Stimulated activated CD4-positive, alpha-beta T cell treated with anti-CD3 and anti-CD28 coated beads, TNF-alpha, amount 100 ng/mL, for 1 hour (primary cell): ENCODE measurements at places on chromosomes 6 and 20.

GRCh38 chr6:71334768-71335167, 46.2 kb downstream of the OGFRL1 start:
- DNase-seq = no peak

DNA sequence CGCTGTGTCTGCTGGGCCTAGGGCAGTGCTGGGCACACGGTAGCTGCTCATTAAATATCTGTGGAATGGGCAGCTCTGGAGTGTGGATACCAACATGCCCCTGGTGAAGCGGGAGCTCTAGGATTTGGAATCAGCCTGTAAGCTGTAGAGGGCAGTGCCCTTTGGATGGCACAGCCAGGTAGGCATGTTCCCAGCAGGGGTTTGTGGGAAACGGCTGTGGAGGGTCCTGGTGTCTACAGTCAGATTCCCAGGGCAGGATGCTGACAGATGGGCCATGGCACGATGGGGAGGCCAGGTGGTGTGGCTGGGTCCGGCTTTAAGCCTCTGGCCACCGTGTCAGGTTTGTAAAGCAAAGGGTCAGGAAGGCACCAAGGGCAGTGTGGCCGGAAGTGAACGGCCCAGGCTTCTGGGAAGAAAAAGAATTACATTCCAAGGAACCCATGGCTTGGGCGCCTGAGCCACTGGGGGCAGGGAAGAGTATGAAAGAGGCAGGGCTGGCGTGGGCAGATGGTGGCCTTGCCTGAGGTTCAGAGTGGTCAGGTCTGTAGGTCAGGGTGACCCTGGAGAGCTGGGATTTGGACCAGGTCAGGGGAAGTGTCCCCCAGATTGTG, 44.8 kb downstream of the UBE2V1 start:
- no peak for DNase-seq

GRCh38 chr20:23103284-23104018, 17.3 kb upstream of the CD93 start:
- DNase-seq = no peak

- no peak for DNase-seq
Measured at GRCh38 chr6:34705241-34705640, 8.7 kb upstream of the ILRUN start.

DNA sequence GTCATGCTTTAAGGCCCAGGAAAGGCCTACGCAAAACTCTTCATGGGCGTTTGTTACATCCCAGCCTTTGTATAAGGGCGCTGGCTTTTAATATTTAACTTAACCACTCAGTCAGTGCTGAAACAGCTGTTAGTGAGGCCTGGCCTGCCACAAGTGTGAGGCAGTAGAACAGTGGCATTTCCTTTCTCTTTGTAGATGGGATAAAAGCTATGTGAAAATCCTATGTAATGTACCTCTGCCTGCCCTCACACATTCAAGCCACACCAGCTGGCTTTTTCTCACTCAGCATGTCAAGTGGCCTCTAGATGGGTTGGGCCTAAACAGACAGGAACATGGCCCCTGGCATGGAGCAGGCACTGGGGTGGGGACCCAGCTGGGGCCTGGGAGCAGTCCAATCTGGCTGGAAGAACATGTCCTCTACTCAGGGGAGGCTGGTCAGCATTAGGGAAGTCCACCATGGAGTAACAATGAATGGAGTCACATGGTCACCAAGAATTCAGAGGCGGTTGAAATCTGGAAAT, 20.7 kb downstream of the CGA start:
- DNase-seq = no peak

DNA sequence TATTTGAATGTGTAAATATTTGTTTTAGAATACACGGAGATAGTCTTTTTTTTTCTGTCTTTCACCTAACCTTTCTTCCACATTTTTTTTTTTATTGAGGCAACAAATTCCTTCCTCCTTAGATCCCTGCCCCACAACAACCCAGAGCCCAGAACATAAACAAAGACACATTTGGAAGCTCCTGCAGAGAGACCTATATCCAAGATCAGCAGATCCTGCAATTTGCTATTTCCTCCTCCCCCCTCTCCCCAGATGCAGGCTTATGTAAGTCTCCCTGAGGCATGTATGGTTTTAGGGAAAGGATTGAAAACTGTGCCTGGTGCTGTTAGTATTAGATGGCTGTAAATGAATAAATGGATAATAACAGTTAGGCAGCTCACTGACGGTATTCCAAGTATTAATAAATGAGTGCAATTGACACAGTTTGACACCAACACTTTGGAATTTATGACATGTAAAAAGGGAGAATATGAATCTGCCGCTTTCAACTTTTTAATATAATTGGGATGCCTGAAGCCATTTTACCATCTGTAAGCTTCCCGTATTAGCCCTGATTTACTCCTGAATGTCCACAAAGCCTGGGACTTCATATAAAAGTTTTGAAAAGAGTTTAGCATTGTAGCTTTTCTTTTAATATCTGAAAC, 608.3 kb upstream of the CITED2 start:
- DNase-seq = no peak

DNA sequence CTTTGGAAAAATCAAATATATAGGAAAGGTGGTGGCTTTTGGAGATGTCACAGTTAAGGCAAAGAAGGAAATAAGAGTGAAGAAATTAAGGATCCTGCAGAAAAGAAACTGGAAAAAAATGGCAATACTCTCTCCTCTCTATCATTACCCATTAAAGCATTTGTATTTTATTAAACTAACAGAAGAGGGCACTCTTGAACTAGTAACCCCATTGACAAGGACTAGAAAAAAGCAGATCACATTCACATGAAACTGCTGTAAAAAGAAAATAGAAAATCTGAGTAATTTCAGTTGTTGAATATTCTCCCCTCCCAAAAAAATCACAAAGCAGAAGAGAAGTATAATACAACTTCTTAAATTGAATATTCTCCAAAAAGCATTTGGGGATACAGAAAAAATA, 104.1 kb upstream of the SLC35B3 start:
- DNase-seq = no peak

DNA sequence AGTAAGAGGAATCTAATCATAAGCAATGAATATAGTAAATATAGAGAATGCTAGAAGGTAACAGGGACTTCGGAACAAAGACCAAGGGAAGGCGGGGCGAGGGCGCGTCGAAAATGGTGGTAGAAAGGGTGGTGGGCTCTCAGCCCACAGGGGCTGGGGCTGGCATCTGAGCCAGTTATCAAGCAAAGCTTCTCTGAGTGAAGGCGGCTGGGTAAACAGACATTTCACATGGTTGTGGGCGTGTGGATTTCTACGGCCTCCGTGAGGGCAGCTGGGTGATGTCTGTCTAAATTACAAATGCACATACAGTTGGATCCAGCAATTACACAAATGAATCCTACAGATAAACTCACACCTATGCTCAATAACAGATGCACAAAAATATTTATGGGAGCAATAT, 56.6 kb downstream of the TOX2 start:
- DNase-seq = no peak

- DNase-seq = no peak
Measured at GRCh38 chr20:39049148-39049547, 87.0 kb downstream of the DHX35 start.

DNA sequence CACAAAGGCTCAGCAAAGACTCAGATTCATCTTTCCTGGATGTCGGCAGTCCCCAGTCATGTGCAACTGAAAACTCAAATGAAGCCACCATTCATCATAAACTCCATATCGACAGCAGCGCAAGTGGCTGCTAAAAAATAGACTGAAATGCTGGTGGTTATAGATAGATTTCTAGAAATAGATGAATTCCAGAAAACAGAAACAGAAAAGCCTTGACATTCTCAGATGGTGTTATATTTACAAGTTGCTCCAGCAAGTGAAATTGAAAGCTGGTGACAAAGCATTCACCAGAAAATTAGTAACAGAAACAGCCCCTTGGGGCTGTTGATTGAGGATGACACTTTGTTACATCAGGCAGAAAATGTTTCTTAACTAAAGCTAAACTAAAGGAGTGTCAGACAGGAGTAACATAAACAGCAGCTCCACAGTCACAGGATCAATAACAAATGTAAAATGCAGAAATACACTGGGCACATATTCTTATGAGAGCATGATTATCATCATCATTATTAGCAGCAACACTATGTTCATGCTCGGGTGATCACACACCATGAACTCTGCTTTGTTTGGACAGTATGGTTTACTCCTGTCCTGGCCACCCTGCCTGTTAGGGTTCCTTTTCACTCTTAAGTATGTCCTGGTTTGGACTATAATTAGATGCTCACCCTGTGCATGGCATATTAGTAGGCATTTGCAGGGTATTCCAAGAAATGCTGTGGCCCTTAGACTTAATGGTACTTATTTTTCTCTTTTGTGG, 36.4 kb upstream of the SLC35F1 start:
- DNase-seq = no peak

DNA sequence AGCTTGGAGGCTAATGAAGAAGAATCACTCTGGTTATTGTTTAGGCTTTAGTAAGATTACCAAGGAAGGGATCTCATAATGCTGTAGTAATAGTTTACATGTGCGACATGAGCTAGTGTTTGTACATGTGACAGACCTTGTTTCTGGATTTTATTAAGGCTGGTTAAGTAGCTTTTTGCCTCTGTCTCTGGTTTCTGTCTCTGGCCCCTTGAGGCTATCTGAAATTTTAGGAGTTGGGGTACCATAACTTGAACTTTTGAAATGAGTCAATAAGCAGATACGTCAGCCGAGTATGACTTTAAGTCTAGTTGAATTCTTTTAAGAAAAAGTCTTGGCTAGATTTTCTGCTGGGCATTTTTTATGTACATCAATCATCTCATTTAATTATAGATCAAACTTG, 9.5 kb downstream of the CBFA2T2 start:
- DNase-seq = no peak

GRCh38 chr20:47917549-47918070, 132.3 kb upstream of the SULF2 start:
- DNase-seq = no peak

DNA sequence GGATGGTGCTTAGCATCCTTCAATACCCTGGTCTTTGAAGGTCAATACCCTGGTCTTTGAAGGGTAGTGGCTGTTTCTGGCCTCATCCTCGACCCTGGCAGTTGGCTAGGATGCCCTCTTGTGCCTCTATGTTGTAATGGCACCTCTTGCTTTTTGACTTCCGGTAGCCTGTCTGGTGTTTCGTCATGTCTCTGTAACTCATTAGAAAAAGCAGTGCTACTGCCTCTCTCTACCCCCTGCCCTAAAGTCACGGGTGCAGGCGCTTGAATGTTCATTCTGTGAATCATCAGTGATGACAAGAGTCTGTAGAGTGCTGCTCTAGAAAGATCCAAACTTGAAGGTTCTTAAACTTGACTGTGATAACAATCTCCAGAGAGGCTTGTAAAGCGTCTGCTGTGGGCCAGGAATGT, 28.3 kb downstream of the RSPO4 start:
- no peak for DNase-seq

DNA sequence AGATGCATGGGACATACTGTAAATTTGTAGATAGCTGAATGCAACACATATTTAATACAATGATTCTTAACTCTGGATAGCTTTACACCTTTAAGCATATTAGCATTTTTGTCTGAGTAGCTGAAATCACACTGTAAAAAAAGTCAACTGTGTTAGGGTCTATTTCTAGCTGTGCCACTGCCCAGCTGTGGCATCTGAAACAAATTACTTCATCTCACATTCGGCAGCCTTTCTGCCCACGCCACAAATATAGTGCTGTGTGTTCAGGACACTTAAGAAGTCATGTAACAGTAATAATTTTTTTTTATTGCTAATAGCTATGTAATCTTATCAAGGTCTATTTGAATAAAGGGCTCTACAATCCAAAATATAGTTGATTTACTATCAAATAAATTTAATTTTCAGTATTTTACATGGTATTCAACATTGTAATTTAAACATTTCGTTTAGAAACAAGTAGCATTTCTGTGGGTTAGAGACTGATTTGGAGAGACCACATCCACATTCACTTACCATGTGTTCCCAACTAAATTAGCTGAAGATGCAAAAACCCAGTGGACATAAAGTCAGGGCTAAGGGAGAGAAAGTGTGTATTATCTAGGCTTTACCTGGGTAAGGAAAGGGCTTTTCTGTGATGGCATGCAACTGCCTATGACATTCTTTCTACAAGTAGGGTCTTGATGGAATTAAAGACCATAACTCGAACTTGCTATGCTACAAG, 276.7 kb downstream of the PLCB1 start:
- DNase-seq = no peak

GRCh38 chr6:169416249-169416648, 162.6 kb upstream of the THBS2 start:
- no peak for DNase-seq

DNA sequence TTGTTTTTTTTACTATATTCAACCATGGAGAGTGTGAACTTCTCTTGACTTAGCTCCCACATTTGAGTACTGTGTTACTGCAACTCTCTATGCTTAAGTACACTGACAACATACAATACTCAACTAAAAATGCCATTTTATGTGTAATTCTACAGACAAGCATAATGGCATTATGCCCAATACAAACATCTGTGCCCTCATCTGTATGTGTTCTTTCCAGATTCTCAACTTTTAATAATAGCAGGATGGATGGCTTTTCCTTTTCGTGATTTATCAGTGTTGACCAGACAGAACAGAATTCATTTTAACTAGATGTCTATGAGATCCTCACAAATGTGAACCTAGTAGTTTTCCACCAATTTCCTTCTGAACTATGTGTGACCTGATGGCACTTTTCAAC, 84.2 kb upstream of the MARCKS start:
- DNase-seq = no peak

- DNase-seq = no peak
Measured at GRCh38 chr6:111958534-111958933, 85.3 kb upstream of the FYN start.

- no peak for DNase-seq
Measured at GRCh38 chr6:72522735-72523141, 99.1 kb upstream of the KCNQ5 start.

GRCh38 chr6:83431545-83432155, 799 bp upstream of the ME1 start:
- no peak for DNase-seq

- no peak for DNase-seq
Measured at GRCh38 chr6:111676383-111676782, 70.7 kb upstream of the TRAF3IP2 start.

GRCh38 chr6:39268171-39268570, 38.9 kb upstream of the KCNK5 start:
- DNase-seq = no peak

DNA sequence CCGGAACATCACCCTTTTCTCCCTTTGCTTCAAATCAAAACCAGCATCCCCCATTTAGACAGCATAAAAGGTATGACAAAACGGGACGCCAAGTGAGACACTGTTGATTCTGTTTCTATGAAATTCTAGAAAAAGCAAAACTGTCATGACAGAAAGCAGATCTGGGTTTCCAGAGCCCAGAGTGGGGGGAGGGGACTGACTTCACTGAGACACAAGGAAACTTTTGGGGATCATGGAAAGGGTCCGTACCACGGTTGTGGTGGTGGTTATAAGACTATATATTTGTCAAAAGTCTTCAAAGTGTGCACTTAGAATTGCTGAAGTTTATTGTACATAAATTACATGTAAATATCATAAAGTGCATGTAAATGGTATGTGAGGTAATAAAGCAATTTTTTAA, 82.6 kb downstream of the SLC22A3 start:
- no peak for DNase-seq
